GM19239 (cell line): ENCODE measurements at places on chromosomes 7 and 10.

DNA sequence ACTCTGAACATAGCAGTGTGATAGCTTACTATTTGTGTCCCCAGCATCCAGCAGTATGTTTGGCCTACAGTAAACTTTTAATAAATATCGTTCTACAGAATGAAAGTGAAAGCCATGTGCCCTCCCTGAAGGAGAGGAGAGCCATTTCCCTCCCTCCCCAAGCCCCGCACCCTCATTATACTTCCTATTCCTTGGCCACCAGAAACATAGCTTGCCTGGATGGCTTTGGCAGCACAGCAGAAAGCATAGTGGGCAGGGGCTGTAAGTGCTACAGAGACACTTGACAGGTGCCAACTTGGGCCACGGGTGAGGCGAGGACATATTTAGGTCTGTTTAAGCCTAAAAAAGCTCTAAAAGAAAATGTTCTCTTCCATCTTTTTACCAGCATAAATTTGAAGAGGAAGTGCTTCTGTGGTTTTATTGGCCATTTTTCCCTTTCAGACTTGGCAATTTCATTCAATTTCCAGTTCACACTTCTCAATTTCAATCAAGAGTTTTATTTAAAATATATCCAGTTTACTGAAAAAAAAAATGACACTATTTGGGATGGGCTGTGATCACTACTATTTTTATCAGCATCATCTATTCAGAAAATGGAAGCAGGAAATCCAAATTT, 12.7 kb downstream of the HHEX start:
- no peak for DNase-seq

- no peak for DNase-seq
These were observed 110.8 kb downstream of the REEP3 start for GRCh38 chr10:63631991-63632390.

DNA sequence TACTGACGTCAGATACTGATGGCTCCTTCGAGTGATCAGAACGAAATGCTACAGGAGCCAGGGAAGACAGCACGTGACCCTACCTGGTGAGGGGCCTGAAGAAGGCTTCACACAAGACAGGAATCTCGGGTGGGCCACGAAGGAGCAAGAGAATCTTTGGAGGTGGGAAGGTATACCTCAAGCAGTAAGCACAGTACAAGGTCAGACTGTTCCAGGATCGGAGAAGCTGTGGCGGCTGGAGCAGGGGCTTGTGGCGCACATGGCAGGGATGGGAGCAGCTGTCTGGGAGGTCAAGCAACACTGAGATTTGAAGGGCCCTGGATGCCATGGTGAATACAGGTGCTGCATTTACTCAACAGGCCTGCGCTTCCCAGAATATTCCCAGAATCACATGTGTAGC, 45.4 kb downstream of the C10orf143 start:
- no peak for DNase-seq

DNA sequence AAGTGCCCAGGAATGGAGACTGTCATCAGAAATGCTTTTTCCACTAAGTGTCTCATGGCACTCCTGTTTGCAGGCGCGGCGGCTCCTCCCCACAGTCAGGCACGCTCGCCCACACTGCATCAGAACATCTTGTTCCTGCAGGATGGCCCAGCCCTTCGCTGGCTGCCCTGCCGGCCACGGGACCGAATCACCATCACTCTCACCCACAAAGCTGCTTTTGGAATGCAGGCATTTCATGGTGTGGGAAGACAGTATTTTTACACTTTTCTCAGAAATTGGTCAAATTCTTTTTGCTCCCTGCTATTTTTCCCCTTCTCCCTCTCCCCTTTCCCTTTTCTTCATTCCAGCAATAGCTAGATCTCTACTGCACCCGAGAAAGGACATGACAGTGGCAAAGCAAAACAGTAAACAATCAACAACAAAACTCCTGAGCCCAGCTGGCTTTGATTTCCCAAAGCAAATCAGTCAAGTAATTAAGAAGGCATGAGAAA, 176.1 kb upstream of the TNS3 start:
- DNase-seq: no peak

DNA sequence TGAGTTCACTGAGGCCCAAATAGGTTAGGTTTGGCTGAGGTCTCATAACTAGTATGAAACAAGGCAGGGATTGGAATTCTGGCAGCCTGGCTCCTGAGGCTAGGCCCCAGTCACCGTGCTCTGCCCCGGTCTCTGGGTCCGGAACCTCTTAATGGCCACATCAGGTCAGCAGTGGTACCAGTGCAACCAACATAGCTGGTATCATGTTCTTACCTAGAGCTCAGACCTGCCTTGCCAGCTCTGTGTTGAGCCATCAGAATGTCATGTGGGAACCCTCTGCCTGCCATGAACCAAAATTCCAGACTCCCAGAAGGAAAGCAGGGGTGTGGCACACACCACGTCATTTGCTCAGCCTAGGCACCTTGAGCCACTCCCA, 56.5 kb downstream of the ZNF467 start:
- DNase-seq: no peak

DNA sequence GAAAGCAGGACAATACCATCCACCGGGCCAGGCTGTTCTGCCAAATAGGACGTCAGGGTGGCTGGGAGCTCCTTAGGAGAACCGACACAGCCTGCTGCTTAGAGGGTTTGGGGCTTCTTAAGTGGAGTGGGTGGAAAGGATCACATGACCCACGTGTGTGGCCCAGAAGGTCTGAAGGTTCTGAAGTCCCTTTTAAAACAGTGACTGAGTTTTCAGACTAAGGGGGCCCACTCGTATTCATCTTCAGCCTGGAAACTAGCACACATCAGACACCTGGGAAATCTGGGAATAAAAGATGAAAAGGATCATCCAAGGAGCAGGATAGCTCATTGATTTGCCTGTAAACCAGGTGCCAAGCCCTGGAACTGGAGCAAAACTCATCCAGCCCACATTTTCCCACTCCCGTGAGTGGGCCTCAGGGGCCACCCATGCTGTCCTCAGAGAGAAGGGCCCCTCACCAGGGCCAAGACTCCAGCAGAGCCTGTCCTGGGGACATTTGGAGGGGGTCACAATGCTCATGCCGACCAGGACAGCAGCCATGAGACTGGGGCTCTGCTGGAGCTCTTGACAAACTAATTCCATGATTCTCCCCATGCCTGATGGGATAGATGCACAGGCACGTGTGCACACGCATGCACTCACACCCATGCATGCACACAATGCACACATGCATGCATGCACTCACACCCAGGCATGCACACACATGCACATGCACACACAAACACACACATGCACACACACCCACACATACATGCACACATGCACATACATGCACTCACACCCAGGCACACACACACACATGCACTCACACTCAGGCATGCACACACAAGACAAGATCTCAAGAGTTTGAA, 168.8 kb upstream of the PPP2R2D start:
- no peak for DNase-seq

- DNase-seq: no peak
These were observed 98.1 kb downstream of the C10orf105 start for GRCh38 chr10:71621231-71622153.

DNA sequence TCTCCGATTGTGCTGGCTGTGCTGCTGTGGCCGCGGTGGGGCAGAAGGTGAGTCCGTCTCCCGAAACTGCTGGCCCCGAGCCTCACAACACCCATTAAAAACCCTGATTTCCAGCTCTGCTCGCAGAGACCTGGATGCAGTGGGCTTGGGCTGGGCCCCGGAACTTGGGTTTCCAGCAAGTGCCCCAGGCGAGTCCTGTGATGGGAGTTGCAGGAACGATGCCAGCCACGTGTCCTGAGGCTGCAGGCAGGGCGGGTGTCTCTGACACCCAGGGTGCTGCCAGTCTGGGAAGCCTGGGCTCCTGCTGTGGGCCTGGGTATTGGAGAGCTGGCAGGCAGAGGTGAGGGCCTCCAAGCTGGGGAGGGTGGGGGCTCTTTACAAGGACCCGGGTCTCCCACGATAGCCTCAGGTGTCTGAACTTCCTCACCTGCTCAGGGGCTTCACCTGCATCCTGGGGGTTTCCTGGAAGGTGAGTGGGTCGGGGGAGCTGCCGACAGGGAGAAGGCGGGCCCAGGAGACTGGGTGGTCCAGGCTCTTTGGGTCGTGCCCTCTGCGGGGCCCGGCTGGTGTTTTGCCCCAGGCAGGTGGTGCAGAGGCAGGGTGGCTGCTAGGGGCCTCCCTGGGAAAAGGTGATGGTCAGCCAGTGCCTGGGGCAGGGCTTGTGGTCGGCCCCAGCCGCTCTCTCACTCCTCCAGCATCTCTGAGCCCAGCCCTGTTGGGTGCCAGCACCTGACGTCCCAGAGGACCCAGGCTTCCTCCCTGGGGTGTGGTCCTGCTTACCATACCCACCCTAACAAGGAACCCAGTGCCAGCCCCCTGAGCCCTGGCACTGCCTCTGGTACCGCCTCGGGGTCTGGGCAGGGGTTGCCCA, 180.3 kb downstream of the DNAJB6 start:
- no peak for DNase-seq

- DNase-seq: no peak
These were observed 90.1 kb downstream of the PIP4K2A start for GRCh38 chr10:22624287-22624738.

DNA sequence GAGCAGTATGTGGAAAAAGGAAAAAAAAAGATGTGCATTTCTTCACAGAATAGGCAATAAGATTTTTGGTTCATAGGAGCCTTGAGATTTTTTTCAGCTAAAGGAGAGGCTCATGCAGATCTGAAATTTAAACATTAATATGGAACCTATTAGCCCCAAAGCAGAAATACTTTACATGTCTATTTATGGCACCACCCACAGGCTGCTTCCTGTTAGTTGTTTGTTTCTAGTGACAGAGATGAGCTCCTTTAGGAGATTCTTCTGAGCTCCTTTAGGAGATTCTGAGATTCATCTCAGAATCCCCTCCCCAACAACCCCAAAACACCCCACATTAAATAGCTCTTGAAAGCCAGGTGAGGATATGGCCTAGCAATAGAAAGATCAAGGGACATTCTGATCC, 27.9 kb upstream of the HPS1 start:
- DNase-seq: no peak

- no peak for DNase-seq
These were observed 467.4 kb upstream of the FZD8 start for GRCh38 chr10:36109399-36110023.

DNA sequence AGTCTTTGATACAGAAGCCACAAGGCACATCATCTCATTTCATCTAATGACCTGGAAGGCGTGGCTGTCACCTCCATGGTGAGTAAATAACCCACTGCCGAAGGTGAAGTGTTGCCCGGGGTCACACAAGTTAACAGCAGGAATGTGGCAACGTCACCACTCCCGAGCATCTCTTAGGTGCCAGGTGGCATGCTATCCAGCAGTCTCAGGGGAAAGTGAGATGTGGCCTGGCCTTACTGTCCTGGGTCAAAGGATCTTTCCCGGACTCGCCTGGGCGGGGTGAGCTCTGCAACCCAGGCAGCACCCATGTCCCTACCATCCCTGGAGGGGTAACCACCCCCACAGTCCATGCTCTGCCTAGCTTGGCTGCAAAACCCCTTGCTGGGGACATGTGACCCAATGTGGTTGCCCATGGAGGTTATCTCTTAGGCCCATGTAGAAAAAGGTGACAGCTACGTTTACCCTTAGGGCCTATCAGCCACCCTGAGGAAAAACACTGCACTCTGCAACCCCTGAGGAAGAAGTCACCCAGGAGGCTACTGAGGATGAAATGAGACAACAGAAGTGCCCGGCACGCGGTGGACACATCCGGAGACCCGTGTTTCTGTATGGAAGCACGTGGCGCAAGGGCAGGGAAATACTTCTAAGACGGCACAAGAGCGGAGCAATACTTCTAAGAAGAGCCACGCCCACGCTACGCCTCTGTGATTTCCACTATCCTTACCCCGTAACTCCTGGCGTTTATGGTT, 52.0 kb downstream of the BAIAP2L1 start:
- DNase-seq: no peak

DNA sequence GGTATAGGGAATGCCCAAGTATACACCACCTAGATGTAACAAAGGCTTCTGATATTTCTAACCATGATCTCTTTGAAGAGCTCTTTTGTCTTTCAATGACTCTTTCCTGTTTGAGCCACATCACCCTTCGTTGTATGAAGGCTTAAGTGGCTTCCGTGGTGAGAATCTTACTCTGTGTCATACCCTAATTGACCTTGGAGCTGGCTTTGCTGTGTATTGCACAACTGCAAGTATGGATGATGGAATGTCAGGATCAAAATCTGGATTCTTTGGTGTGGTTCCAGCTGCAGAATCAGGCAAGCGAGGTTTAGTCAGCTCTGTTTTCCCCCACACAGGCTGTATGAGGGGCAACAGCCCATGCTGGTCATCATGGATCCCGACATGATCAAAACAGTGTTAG, 16.0 kb downstream of the CYP3A43 start:
- no peak for DNase-seq

GRCh38 chr10:71765176-71765904, 8.0 kb downstream of the VSIR start:
- no peak for DNase-seq

GRCh38 chr10:102202386-102202785, 23.7 kb upstream of the ELOVL3 start:
- DNase-seq: peak; percentile 41
